ENCODE measurements at places on chromosomes 2 and 18.

GRCh38 chr2:33085646-33086045 is 138.9 kb downstream of the LTBP1 start:
- DNase-seq = no peak

DNA sequence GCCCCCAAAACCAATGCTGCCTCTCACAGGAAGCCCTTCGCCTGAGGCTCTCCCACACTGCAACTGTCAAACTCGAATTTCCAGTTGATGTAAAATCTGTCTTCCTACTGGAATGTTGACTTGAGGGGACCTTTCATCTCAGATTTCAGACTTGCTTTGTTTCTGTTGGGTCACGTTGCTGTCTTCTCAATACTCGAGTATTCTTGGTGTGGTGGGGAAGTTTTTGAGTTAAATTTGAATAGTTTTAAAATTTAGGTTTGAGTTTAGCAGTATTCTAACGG is 50.8 kb downstream of the AGAP1 start:
- DNase-seq = no peak

- no peak for DNase-seq
These were observed 843.0 kb downstream of the DPP10 start for GRCh38 chr2:115285416-115285815.

- no peak for DNase-seq
These were observed 96.5 kb downstream of the ZFP36L2 start for GRCh38 chr2:43129676-43130547.

DNA sequence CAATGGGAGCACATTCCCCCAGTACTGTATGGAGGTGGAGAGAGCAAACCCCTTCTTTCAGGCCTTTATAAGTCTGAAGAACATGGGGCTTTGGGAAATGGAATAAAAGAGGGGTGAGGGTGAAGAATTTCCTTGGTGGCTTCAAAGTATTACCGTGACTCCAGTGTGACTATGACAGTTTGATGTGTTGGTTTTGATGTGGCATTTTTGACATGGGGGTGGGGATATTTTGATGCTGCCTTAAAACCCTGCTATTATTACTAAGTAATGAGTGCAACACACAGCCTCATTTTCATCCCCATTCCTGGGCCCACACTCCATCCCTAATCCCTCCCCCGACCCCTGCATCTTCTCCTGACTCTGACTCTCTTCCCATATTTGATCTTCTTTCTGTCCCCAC is 23.6 kb downstream of the QPCT start:
- no peak for DNase-seq

GRCh38 chr2:64655018-64655664 is 1.4 kb upstream of the SERTAD2 start:
- DNase-seq = no peak

- no peak for DNase-seq
These were observed 495.1 kb upstream of the TCF4 start for GRCh38 chr18:56083097-56083521.

GRCh38 chr2:112004253-112004645 is 50.8 kb upstream of the TMEM87B start:
- DNase-seq = peak; percentile 38

- no peak for DNase-seq
These were observed 96.4 kb downstream of the CERS6 start for GRCh38 chr2:168552450-168552856.

- DNase-seq = no peak
These were observed 549 bp downstream of the MRPL35 start for GRCh38 chr2:86199834-86200177.

DNA sequence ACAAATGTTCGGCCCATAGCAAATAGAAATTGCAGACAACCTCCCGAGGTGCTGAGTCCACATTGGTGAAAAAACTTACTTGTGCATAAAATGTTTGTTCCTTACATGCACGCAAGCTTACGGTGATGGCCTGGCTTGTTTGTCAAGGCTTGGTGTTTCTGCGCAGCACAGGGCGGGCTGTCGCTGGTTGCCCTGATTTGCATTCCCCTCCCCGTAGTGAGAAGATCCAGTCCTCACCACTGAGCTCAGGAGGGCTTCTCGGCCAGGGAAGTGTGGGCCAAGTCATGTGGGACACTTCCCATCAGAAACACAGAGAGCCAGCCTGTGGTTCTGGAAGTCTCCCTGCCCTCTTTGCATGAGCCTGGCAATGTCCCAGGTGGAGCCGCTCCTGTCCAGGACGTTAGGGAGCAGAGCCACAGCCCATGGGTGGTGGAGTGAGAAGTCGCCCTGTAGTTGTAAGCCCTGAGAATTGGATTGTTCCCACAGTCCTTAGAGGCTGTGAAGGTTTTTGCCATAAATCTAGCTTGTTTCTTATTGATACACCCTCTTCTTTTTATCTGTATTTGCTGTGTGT is 152.7 kb downstream of the TWIST2 start:
- DNase-seq = no peak

- DNase-seq = no peak
These were observed 217.5 kb downstream of the CAMKMT start for GRCh38 chr2:44579115-44579836.

GRCh38 chr2:169300636-169301530 is 61.5 kb downstream of the LRP2 start:
- DNase-seq = peak; percentile 43

- no peak for DNase-seq
These were observed 840.6 kb upstream of the SALL3 start for GRCh38 chr18:78138983-78139496.

DNA sequence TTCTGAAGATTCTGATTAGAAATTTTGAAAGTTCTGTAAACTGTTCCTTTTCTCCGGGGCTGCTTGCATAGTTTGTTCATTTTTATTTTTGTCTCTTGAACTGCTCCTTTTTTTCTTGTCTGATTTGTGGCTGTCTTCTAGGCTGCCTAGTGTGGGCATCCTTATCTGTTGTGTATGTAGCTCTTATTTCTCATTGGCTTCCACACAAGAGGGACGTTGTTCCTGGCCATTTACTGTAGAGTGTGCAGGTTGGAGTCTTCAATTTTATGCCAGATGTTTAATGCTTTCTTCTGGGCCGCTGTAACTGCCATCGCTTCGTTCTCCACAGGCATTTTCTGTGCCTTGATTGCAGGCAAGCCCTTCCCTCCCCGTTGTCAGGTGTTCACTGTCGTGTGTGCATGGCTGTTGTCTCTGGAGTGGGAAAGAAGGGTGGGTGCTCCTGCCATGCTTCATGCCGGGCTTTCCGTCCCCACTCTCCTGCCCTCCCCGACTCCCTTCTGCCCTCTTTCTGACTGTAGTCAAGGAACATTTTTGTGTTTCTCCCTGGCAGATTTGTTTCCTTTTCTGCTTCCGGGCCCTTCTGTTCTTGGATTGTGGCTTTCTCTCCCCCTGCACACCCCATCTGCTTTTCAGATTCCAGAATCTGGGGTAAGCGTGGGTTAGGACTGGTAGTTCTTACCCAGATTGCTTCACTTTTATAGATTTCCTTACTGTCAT is 15.5 kb downstream of the CEP192 start:
- DNase-seq = no peak

GRCh38 chr18:46856973-46857372 is 60.3 kb downstream of the PIAS2 start:
- DNase-seq = no peak

- no peak for DNase-seq
These were observed 127.4 kb downstream of the NDUFA10 start for GRCh38 chr2:239897596-239898235.

DNA sequence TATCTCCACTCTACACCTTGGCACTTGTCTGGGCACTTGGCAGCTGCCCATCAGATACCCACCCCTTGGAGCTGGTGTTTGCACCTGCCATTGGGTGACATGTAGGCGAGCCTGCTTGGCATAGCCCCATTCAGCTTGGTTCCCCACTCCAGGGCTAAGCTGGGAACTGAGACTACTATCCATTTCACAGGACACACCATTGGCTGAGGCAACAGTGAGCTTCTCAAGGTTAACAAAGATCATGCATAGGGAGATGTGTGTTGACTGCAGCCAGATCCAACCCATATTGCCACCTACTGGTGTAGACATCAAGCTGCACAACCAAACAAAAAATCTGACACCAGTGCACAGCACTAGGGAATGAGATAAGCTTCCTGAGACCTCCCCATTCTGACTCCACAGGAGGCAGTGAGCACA is 1389.8 kb upstream of the TMEFF2 start:
- peak; percentile 6 for DNase-seq

GRCh38 chr18:72376256-72376655 is 167.9 kb downstream of the CBLN2 start:
- no peak for DNase-seq

DNA sequence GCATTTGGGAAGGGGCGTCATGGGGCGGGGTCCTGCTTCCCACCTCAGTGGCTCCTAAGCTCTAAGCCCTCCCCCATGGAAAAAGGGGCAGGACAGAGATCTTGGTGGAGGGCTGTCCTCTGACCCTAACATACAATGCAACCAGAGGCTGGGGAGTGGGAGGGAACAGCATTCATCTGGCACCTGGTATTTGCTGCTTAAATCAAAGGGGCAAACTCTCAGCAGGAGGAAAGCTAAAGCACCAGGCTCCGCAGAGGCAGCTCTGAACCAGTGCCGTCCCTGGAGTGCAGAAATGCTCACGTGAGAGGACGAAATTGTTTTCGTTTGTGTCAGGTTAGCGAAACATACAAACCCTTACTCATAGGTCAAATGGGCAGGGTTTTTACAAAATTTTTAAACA is 92.7 kb upstream of the PXDN start:
- DNase-seq = no peak

DNA sequence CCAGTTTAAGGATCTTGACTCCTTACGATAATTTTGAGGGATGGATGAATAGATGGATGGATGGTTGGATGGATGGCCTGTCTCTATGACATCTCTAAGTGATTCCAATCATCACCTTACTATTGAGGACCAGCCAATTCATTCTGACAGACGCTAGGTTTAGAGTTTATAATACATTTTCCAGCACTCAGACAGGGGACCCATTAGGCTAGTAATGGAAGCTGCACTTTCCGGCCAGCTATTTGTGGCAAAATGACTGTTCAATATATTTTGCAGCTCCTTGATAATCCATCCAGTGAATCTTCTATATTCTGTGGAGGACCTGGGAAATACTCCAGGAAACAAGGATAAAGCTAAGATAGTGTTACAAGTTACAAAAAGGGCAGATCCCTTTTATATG is 262.9 kb downstream of the TDRD15 start:
- no peak for DNase-seq

DNA sequence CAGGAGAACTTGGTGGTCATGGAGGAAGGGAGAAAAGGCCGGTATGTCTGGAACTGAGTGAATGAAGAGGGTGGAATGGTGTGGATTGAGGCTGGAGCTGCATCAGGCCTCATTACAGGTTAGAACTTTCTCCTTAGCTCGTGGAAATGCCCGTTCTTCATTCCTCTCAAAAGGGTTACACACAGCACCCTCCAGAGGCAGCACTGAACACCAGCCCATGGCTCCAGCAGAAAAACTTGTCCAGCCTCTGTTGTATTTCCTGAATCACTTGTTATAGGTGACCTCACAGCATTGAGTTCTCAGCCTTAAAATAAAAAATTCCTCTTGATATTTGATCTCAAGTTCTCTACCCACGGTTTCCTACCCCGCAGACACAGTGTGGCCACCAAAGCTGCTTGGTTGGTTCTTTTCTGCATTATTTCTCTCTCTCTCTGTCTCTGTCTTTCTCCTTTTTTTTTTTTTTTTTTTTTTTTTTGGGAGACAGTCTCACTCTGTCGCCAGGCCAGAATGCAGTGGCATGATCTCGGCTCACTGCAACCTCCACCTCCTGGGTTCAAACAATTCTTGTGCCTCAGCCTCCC is 89.6 kb downstream of the ITGB1BP1 start:
- DNase-seq = peak; percentile 48

DNA sequence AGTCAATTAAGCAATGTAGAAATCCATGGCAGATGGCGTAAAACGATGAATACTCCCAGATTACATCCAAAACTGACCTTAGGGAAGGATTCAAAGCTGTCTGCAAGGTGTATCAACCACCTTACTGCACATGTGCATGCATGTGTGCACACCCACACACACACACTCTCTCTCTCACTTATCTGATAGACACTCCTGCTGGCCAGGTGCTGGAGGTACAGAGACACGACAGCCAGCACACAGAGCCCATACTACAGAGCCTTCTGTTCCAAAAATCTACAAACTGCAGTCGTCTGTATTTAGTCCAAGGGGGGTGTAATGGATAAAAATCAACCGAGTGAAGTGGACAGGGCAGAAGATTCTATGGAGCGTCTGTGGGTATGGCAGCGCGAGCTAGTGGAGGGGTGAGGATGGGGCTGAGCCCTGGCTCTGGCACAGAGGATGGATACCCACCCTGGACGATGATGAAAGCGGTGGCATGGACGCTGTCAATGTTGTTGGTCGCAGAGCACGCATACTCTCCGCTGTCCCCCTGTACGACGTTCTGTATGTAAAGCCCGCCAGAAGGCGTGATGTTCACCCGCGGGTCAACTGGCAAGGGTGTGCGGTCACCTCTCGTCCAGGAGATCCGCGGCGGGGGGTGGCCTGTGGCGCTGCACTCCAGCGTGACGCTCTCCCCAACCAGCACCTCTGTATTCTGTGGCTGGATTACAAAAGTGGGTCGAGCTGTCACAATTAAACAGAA is 78.4 kb downstream of the PXDN start:
- no peak for DNase-seq

- DNase-seq = no peak
These were observed 99.7 kb upstream of the SERTAD2 start for GRCh38 chr2:64753399-64753798.

DNA sequence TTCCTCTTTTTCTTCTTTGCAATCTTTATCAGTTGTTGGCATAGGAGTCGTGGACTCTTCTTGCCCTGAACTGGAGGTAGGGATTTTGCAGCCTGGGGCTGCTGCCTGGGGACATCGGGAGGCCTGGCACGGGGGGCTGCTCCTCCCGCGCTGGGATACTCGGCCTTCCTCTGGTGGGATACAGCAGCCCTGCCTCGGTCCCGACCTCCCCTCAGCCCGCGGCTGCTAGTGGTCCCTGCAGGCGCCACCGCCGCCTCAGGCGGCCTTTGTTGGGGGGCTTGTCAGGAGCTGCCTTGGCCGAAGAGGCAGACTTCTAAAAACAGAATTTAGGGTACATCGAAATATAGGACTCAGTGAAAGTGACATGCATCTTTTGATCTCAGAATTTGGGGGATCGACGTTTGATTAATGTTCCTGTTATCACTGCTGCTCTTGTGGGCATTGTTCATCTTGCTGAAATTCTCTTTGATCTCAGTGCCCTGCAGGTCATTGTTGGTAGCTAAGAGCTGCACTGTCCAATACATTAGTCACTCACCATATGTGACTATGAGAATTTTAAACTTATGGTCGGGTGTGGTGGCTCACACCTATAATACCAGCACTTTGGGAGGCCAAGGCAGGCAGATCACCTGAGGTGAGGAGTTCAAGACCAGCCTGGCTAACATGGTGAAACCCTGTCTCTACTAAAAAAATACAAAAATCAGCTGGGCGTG is 16.3 kb downstream of the POLR2D start:
- no peak for DNase-seq

- no peak for DNase-seq
These were observed 470.6 kb upstream of the MEX3C start for GRCh38 chr18:51668101-51668500.
